GM03348 (cell line): ENCODE measurements at places on chromosomes 5 and 9.
A peak's percentile ranks its signal among the peaks of the same experiment; 100 is the strongest.

- no peak for DNase-seq
Measured at GRCh38 chr9:114400219-114400618, 12.4 kb upstream of the AKNA start.

- DNase-seq, result no peak
Measured at GRCh38 chr5:92421942-92422341, 1038.8 kb upstream of the ARRDC3 start.

DNA sequence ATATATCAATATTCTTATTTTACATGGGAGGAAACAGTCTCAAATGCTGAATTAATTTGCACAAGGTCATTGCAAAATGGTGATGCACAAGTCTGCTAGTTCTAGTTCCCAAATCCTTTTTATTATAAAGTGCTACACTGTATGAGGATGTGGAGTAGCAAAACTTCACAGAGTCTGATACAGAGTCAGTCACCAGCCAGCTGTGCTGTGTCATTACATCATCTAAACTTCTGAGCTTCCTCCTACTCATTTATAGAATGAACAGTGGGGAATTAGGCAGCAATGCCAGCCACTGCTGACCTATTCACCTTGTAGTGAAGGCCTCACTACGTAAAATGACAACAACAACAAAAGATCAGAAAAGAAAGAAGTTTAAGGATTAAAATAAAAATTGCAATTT, 357.8 kb downstream of the TMEM167A start:
- DNase-seq, result no peak

- DNase-seq, result peak; percentile 87
Measured at GRCh38 chr9:37953775-37954437, 50.0 kb upstream of the SLC25A51 start.

- peak; percentile 5 for DNase-seq
Measured at GRCh38 chr5:157602505-157602904, 26.9 kb upstream of the ADAM19 start.

- no peak for DNase-seq
Measured at GRCh38 chr9:76962732-76963131, 56.7 kb upstream of the FOXB2 start.

GRCh38 chr9:93827545-93828330, 127.4 kb downstream of the BARX1 start:
- DNase-seq, result peak; percentile 93

- DNase-seq, result no peak
Measured at GRCh38 chr5:172501708-172502320, 47.5 kb upstream of the SH3PXD2B start.

DNA sequence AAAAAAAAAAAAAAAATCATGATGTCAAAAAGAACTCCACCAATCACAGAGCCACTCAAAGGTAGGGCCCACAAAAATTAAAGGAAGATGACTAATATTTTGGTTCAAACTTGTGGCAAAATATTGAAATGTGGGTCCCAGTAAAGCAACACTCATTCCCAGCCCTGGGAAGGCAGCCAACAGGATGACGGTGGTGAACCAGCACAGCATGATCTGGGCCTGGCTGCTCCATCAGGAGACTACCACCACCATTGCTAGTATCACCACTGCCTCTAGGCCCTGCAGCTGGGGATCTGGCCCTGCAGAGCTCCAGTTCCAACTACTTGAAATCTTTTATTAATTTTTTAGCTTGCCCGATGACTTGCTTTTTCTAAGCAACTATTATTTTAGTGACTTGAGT, 206.8 kb upstream of the ITGA1 start:
- no peak for DNase-seq

DNA sequence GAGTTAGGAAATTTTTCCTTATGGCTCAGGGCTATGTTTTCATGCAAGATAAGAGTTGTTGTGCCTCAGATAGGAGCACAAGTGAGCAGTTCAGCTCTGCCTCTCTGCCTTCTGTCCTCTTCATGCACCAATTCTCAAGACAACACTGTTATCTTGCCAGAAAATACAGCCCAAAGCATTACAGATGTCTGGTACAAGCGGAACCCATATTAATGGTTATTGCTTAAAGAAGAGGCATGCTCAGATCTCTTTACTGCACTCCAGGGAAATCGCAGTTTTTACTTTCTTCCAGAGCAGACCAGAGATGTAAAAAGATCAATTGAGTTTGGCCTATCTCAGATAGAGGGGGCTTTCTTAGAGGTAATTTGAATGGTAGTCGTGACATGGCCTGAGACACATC, 361.6 kb upstream of the WWC1 start:
- DNase-seq, result no peak

DNA sequence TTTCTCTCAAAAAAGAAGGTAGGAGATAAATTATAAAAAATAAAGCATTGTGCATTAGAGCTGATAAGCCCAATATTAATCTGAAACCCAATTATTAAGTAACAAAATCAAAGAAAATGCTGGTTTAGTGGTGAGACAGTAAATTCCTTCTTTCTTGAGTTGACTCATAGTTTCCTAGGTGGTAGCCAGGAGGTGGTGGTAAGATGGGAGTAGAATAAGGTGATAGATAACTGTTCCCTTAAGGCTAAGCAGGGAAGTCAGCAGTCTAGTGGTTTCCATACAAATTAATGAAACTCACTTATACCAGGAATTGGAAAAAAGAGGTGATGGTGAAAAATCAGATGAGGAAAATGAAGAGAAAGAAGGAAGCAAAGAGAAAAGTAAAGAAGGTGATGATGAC, 23.2 kb downstream of the LYSMD3 start:
- DNase-seq, result no peak

- no peak for DNase-seq
Measured at GRCh38 chr9:1217076-1217475, 166.9 kb downstream of the DMRT2 start.
